Activated T-cell treated with anti-CD3 and anti-CD28 coated beads, Interleukin-2, amount 50 U/mL, for 48 hours (primary cell): ENCODE measurements at places on chromosomes 6 and 20.

- no peak for DNase-seq
Observed at GRCh38 chr6:122838060-122838780, 49.2 kb downstream of the SMPDL3A start.

DNA sequence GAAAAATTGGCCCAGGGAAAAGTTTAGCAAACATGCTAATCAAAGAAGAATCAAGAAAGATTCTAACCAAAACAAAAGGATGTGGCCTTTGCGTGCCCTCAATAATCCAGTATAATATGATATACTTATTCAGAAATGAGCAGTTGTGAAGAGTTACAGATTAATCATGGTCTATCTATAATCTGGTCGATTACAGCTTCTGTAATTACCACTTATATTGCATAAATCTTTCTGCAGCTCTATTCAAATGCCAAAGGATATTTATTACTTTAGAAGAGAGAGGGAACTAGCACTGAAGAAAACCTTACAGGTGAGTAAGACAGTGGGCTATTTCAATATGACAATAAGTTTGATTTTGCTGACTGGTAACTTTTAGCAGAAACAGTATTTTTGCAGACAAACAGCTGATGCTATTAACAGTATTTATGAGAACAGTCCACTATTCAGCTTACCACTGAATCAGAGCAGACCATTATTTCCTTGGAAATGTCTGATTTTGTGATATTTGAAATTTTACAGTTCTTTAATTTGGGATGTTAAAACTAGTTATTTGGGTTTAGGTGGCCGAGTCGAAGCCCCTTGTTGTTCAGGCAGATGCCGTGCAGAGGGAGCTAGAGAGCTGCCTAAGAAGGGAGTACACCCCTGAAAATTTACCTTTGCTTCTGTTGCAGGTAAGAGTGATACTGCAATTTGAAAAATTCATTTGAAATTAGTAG, 92.2 kb downstream of the CEP57L1 start:
- DNase-seq, result peak; percentile 67

GRCh38 chr20:40335901-40336351, 353.1 kb downstream of the MAFB start:
- DNase-seq, result no peak

DNA sequence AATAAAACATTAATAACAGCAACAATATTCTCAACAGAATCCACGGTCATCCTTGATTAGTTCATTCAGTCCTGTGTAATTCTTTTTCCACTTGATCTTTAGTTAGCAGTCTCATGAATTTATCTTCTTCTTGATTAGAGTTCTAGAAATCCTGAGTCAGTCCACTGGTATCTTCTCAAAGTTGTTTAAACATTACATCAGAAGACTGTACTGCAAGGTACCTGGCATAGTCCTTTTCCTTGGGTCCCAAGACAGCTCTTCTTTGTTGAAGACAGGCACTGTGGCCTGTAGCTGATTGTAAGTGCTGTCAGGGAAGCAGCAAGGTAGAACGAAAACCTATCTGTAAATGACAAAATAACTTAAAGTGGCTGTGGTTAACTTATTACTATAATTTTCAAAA, 11.8 kb downstream of the MAP3K4 start:
- DNase-seq, result no peak

DNA sequence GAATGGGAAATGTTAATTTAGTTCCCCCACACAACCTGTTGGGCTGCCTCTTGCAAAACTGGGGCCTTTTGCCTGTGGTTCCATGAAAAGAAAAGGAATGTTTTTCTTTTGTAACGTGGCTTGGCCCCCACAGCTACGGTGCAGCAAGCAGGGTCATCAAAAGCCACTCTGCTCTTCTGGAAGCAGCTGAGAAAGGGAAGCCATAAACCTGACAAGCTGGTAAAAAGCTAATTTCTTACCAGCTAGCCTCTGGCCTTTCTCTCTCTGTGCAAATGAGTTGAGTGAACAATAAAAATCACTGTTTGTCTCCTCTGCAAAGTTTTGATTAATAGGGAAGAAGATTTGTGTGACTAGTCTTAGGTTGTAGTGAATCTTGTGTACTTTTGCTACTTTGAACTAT, 23.5 kb upstream of the NOTCH4 start:
- no peak for DNase-seq

- peak; percentile 72 for DNase-seq
Observed at GRCh38 chr20:48635791-48636267, 192.0 kb downstream of the PREX1 start.

DNA sequence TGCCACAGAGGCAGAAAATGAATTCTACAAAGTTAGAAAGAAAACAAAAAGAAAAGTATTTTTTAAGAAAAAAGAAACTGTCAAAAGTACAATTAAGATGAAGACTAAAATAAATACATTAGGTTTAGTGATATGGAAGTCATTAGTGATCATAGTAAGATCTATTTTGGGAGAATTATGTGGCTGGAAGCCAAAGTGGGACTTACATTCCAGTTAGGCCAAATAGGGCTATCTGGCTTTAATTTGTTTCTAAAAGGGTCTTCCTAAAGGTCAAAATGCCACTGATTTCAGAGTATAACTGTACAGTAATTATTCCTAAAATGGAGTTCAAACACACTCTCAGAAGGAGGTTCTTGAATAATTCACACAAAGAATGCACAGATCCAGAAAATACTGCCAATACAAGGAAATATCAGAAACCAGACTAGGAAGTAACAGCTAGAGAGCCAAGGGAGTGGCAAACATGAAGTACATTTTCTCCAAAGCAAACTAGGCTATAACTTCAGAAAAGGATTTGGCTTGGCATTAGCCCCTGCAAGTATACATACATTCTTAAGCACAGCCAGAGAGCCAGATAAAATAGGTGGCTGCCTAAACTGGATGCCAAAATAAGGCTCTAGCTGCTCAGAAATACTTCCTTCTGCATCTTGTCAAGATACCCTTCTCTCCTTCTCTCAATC, 45.3 kb downstream of the PDSS2 start:
- no peak for DNase-seq

DNA sequence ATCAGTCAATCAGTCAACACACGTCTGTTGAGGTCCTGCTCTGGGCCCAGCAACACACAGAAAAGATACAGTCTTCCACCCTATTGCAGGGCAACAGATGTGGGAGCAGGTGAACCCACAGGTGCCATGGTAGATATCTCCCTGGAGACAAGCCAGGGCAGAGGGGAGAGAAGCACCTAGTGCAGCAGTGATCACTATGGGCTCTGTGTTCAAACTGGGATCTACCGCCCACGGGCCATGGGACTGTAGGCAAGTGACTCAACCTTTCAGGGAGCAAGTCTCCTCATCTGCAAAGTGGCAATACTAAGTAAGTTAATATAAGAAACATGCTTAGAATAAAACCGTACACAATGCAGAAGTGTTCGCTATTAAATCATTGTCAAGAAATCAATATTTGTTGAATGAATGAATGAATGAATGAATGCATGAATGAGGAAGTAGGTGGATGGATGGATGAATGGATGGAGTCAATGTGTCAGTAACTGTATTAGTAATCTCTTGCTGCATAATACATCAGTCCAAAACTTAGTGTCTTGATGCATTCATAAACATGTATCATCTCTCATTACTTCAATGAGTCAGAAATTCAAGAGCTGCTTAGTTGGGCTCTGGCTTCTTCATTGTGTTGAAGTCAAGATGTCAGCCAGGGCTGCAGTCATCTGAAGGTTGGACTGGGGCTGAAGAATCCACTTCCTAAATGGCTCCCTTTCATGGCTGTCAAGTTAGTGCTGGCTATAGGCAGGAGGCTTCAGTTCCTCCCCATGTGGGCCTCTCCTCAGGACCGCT, 31.9 kb upstream of the NFATC2 start:
- peak; percentile 71 for DNase-seq

DNA sequence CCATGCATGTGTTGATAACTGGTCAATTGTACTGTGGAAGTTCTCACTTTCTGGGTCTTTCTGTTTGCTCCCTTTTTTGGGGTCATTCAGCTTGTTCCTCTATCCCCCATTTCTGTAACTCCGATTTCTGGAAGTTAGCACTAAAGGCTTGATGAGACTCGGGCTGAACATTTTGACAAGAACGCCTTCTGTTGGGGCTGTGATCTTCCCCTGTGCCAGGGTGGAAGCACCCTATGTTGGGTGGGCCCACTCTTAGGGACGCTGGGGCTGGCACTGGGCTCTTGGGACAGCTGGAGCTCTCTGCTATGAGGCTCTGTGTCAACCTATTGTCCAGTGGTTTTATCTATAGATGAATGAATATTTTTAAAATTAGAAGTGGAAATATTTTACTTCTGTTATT, 60.1 kb upstream of the FRMD1 start:
- DNase-seq, result no peak

- DNase-seq, result no peak
Observed at GRCh38 chr6:120447605-120448004, 886.7 kb downstream of the TBC1D32 start.

DNA sequence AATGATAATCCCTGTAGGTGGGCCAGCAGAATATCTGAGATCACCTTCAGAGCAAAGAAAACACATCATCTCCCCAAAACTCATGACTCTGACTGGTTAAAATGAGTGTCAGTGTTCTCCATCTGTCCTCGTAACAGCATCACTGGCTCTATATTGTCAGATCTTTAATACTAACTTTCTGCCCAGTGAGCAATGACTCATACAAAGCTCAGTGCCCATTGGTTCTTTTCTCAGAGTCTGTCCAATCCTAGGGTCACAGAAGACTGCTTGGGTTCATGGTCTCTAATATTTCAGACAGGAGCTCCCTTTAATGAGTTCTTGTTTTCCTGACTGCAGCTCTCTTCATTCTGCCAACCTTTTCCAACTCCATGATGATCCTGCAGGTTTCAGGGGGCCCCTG, 36.4 kb downstream of the HLA-DPB1 start:
- no peak for DNase-seq

- no peak for DNase-seq
Observed at GRCh38 chr6:3281631-3282475, 23.1 kb downstream of the PSMG4 start.

- peak; percentile 75 for DNase-seq
Observed at GRCh38 chr6:42368181-42368580, 83.5 kb downstream of the TRERF1 start.

DNA sequence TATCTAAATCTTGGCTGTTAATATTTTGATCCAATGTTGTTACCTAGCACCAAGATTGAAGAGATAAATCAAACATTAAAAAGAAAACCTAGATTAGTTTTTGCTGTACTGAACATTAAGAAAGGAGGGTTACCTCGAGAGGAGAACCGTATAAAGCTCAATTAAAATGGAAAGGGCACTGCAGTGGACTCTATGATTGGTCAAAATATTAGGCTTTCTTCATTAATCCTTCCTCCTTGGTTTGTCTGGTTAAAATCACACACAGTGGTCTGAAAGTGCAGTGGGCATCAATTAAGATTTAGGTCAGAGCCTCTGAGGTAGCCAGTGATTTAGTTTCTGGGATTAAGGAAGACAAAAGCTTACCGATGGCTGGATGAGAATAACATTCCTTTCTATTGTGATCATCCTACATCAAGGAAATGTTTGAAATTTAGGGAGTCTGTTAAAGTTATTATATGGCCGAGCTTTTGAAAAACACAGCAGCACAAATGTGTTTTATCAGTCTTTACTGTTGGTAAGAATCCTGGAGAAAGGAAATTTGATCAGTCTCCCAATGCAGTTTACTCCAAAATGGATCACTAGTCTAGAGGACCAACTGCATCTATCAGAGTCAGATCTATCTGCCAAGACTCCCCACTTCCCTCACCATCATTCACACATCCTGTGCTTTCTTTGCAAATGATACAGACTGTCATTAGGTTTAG, 134.6 kb upstream of the NEDD9 start:
- no peak for DNase-seq

DNA sequence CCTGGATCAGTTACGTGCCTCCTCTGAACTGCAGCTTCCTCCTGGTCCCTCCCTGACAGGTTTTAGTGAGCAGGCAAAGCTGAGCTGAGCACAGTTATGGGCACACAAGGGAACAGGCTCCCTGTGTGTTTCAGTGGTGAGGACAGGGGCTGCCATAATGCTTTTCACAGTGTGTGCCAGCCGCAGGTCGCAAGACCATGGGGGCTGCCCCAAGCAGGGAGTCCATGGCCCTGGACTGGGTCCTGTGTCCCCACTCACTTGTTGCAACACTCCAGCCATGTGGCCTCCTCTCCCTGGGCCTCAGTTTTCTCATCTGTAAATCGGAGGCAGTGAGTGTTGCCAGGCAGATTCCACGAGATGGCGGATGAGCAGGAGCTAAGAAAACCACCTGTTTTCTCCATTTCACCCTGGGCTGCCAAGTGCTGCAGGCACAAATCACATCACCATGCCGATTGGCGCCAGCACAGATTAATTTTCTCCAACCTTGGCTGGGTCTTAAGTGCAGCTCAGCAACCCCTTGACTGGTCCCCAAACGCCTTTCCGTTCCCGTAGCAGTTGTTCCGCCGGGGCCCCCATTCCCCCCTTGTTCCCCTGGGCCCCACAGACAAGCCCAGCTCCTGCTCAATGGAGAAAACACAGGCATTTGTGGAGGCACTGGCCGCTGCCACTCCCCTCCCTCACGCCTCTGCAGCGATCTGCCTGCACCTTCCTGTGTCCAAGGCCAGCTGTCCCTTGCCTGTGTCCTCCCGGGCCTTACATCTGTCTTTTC, 57.1 kb upstream of the NNAT start:
- no peak for DNase-seq

DNA sequence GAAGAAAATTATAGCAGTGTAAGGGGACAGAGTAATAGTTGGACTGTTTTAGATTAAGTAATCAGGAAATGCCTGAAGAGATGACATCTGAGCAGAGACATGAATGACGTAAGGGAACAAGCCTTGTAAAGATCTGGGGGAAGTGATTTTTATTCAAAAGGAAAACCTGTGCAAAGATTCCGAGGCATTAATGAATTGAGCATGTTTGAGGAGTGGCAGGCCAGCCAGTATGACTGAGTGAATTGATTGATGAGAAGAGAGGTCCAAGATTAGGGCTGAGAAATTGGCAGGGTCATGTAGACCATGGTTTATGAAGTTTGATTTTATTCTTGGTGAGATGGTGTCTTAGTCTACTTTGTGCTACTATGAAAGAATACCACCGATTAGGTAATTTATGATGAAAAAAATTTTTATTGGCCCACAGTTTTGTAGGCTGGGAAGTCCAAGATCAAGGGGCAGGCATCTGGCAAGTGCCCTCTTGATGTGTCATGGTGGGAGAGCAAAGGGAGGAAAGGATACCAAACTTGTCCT, 95.1 kb downstream of the LIN28B start:
- DNase-seq, result no peak

DNA sequence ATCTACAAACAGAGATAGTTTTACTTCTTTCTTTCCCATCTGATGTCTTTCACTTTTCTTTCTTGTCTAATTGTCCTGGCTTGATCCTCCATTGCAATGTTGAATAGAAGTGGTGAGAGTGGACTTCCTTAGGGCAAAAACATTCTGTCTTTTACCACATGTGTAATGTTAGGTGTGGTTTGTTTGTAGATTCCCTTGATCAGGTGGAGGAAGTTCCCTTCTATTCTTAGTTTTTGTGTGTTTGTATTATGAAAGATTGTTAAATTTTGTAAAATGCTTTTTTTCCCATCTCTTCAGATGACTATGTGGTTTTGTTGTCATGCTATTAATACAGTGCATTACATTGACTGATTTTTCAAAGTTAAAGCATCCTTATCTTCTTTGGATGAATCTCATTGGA, 41.6 kb upstream of the DUSP22 start:
- DNase-seq, result no peak

- DNase-seq, result no peak
Observed at GRCh38 chr6:15110726-15111354, 135.0 kb upstream of the JARID2 start.

- no peak for DNase-seq
Observed at GRCh38 chr6:117237561-117237960, 27.8 kb upstream of the VGLL2 start.
